ENCODE measurements at places on chromosomes 5 and 9.

GRCh38 chr5:135694012-135694411 lies 115.2 kb upstream of the CXCL14 start:
- no peak for DNase-seq

DNA sequence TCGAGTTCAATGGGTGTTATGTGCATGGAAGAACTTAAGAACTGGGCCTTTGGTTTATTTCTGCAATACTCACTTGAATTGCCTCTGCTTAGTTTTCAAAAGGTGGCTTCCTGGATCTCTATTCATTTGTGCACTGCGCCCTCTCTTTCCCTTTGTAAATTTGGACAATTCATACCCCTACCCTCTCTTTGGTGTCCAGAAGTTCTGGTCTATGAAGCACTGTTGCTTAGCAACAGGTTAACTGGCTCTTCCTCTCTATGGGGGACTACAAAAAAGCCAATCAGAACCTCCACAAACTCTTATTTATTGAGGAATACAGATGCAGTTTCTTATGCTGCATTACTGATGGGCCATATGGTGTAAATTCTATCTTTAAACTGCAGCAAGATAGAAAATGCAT lies 13.5 kb upstream of the FAM120A start:
- no peak for DNase-seq

DNA sequence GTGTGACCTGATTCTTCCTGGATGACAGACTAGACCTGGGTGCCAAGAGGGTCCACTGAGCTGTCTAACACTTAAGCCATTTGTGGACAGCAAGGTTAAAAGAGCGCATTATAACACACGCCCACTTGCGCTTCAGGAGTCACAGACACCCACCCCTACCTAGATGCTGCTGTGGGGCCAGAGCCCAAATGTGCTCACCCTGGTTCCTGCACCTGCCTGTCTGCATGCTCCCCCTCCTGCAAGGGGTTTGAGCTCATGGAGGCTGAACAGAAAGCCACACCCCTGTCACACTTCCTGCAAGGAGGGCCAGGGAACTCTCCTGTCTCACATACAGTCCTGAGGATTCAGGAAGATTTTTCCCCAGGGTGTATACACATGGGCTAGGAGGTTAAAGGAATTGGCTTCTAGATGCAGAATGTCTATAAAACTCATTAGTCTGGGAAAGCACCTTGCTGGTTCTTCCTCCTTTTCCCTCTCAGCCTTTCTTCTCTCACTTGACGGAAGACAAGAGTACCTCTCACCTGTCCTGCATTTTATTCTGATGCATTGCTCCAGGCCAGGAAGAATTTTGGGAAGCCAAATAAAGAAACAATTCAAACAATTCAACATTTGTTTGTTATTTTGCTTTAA lies 87.4 kb upstream of the LHFPL2 start:
- no peak for DNase-seq

DNA sequence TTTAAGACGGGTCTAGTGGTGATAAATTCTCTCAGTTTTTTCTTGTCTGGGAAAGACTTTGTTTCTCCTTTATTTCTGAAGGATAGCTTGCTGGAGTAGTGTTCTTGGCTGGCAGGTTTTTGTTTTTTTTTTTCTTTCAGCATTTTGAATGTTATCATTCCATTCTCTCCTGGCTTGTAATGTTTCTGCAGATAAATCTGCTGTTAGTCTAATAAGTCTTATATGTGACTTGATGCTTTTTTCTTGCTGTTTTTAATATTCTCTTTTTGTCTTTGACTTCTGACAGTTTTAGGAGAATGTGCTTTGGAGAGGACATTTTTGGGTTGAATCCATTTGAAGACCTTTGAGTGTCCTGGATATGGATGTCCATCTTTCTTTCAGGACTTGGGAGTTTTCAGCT lies 16.0 kb downstream of the HSD17B4 start:
- no peak for DNase-seq

DNA sequence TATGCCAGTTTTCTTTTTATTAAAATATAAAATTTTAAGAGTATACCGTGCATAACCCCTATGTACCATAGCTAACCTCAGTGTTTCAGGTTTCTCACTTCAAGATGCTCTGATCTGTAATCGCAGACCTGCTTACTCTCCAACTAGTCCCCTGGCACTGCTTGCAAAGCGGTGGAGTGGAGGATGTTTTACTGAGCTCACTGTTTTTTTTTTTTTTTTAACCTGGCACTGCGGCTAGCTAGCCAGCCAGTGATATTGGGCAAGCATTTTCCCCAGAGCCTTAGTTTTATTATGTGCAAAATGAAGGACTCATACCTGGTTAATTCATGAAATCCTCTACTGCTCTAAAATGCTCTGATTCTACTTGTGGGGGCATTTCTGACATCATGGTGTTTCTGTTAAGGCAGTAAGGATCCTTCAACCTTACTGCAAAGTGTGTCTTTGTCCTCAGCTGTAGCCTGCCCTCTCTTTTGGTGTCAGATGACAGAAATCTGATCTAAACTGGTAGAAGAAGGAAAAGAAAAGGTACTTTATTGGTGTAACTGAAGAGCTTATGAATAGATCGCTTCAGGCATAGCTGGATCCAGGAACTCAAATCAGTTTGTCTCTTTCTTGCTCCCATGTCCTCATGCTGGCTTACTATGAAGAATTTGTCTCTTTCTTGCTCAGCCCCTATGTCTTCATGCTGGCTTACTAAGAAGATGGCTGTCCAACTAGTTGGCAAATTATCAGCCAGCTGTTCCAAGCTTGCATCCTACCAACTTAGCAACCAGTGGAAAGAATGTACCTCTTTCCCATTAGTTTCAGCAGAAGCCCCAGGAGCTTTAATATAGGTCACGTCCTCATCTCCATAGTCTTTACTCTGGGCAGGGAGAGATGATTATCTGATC lies 59.8 kb downstream of the DOCK2 start:
- no peak for DNase-seq

- no peak for DNase-seq
These were observed 249.0 kb upstream of the WWC1 start for GRCh38 chr5:168042284-168043068.

DNA sequence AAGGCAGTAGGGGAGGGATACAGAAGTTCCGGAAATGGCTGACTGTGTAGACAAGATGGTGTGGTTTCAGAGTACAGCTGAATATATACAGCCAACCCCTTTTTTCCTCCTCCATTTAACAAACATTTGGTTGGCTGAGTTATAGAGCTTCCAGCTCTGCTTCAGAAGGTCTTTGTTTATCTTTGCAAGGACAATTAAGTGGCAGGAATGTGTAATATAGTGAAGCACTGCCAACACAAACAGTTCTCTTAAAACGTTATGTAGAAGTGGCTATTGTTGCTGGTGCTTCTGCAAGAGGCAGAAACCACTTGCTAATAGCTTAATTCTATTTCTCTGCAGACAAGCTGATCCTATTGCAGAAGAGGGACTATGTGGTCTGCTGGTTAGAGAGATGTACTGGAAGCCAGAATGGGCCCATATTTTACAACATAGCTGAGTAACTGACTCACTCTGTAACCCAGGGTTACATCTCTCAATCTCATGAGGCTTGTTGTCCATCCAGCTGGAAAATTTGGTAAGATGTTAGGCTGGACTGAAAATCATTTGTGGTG lies 62.7 kb upstream of the OSMR start:
- no peak for DNase-seq

All from activated T-cell treated with anti-CD3 and anti-CD28 coated beads for 1 hour (primary cell).